ENCODE measurements at places on chromosomes 6 and 20. TPM values are rescaled to one million over a fixed set of nuclear protein-coding genes. Genes with fewer than 3 reads are reported as not detected.

Gene LY6G6F
- not detected for total RNA-seq

Gene LPA
- total RNA-seq, result not detected

Gene CSNK2A1
- total RNA-seq, result 242 TPM

Gene KIF6
- total RNA-seq, result 0.55 TPM

Gene KCNG1
- total RNA-seq, result 108 TPM

Gene SDHAF4
- 3.9 TPM for total RNA-seq

Gene COL20A1
- total RNA-seq, result 0.05 TPM

Gene BANF2
- not detected for total RNA-seq

Gene TXNDC5
- 2,073 TPM for total RNA-seq
